ENCODE measurements at places on chromosomes 5 and 9.

DNA sequence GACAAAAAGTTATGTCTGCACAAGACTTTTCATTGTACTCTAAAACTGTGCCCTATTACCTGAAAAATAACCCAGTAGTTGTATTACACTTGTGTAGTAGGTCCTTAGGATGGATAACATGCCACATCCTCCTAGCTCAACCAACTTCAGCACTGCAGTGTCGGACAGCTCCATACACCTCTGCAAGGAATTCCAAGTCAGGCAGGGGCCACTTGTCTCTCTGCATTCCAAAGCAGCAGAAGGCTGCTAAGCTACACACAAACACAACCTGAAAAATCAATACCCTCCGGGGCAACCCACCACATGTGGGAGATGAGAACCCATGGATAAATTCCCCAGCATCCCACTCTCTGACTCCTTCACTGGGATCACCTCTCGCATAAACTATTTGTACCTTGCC, 50.2 kb downstream of the MED10 start:
- DNase-seq: no peak

GRCh38 chr9:4980086-4980727, 4.9 kb upstream of the JAK2 start:
- no peak for DNase-seq

- no peak for DNase-seq
These were observed 157.7 kb upstream of the SLC24A2 start for GRCh38 chr9:19946441-19947109.

DNA sequence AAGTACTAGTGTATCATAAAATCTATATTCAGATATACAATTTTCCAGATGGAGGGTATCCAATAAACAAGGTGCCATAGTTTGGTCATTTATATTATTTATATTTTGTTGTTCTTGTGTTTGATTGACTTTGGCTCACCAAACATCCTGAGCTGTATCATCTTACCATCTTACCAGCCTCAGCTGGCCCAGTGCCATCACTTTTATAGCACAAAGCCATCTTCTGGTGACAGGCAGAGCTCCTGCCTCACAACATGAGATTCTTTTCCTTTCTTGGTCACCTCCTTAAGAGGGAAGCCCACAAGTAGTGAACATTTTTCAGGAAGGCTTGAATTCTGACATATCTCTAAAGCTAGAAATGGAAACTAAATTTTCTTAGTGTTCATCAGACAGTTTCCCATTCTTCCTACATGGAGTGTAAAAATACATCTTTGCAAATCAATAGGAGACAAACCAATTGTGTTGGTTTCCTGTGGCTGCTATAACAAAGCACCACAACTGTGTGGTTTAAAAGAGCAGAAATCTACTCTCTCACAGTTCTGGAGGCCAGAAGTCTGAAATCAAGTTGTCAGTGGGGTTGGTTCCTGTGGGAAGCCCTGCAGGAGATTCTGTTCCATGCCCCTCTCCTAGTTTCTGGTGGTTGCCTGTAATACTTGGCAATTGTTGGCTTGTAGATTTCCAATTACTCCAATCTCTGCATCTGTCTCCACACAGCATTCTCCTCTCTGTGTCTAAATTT, 341.8 kb downstream of the MAN2A1 start:
- no peak for DNase-seq

DNA sequence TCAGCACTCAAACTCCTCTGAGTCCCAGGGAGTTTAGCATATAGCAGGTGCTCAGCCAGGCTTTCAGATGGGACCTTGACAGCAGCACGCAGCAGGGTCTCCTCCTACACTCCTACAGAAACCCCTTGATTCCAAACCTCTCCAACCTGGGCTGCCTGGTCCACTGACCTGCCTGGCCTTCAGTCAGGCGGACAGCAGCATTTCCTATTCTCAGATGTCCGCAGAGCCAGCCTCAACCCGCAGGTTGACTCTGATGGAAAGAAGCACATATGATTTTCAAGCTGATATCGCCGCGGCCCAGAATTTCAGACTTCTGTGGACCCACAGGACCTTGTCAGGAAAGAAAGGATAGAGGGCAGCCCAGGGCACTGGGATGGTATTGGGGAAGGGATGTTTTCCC, 5.3 kb upstream of the SLC25A48 start:
- DNase-seq: no peak

DNA sequence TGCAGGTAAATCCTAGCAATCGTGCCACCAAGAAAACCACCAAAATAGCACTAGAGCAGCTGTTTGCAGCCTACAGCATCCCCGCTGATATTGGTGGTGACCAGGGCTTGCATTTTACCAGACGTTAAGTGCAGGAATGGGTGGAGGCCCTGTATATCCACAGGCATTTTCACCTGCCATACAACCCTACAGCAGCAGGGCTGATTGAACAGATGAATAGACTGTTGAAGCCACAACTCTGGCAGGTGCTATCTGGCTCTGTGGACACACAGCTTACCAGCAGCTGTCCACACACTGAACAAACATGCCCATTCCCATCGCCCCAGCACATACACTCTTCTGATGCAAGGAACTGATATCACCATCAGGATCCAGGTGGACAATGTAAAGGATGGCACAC, 154.5 kb upstream of the APC start:
- DNase-seq: no peak

DNA sequence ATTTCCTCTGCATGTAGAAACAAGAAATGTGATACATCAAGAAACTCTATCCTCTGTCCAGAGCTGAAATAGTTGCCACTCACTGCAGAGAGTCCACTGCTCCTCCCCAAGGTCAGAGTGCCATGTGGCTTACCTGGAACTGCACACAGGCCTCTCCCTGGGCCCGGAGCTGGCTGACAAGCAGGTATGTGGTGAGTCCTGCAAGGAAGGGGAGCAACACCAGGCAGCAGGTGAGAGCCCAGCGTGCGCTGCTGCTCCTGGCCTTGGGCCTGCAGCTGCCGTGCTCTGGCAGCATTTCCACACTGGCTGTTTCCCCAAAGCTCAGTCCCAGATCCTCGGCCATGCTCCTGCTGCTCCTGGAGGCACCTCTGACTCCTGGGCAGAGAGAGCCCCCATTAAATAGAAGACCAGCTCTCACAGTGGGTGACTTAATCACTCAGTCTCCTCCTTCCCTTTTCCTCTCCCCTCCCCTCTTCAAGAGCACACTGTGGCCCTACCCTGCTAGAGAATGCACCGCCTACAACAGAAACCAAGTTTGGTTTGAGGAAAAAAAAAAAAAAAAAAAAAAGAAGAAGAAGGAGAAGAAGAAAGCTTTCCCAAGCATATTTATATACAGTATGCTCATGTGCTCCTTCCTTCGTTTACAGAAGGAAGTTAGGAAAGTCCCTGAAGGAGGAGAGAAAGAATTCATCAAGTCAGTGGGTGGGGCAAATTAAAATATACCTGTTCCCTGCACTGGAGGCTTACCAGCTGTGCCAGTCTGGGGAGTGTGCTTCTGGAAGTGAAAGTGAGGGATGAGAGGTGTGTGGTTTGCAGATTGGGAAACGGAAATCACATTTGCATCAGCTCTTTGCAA, at the start of gene TNFSF15:
Gene TNFSF15, minus strand, starts transcription at position 370 of the 856 bp plus-strand sequence. Its CDS starts 27 bp downstream, at position 343.
- peak; percentile 28 for DNase-seq

DNA sequence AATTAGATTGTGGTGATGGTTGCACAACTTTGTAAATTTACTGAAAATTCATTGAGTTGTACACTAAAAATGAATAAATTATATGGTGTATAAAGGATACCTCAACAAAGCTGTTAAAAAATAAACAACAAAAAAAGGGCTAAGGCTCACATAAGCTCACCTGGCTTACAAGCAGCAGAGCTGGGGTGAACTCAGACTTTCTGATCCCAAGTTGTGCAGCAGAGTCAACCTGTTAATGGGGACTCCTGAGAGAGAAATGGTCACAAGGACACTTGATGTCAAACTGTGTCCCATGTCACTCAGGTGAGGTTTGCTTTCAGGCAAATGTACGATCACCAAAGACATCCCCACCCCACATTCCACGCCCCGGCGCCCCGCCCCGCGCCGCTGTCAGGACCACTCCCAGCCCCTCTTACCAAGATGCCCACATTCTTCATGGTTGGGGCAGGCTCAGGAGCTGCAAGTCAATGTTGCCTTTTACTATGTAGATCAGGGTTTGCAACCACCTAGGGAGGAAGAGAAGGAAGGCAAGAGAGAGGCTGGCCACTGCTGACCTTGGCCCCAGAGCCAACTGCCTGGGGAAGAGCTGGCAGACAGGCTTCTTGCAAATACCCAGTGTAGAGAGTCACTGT, 22.4 kb upstream of the SLC36A1 start:
- no peak for DNase-seq

DNA sequence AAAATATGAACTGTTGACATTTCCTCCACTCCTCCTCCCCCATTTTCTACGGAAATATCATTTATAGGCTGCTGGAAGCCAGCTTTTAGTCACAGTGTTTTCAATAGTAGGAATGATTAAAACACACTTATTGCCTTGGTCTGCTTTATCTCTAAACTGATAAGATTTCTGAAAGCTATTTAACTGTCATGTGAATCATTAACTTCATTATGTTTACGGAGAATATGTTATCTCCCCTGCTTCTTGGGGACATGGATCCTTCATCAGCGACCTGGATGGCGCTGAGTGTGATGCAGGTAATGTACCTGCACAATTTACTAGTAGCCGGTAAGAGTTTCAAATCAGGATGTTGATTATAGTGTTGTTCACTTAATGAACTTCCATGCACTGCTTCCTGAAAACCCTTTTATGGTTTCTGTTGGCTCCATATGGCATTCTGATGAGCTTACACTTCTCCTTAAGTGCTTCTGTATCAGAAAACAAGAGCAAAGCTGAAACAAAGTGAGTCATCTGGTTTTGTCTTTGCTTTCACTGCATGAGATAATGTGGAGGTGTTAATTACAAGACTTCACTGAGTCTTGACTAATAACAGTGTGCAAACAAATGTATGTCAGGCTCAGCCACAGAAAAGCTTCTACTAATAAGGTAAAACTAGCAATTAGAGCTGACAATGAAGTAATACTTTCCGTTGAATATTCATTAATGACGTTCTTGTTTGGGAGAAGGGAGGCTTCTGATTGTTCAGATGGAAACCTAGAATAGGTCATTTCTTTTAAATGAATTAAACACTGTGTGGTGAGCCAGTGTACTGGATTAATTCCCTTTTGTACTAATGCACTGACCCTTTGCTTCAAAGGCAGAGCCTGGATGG, 162.4 kb upstream of the ZNF608 start:
- no peak for DNase-seq

GRCh38 chr9:33170464-33171415, 3.6 kb upstream of the B4GALT1 start:
- no peak for DNase-seq

DNA sequence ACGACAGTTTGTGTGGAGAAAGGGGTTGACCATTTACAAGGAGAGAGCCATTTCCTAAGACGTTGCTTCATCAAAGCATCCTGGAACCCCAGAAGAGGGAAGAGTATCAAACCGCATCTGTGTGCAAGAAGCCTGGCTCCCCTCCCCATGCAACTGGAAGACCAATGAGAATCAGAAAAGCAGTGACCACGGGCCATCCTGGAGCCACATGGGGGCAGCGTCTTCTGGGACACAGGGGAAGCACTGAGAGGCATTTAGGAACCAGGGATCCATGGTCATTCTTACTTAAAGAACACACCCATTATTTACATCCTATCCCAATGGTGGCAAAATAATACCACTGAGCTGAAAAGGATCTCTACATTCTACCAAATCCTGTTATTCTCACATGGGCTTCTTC, 29.3 kb downstream of the SEMA5A start:
- DNase-seq: no peak

DNA sequence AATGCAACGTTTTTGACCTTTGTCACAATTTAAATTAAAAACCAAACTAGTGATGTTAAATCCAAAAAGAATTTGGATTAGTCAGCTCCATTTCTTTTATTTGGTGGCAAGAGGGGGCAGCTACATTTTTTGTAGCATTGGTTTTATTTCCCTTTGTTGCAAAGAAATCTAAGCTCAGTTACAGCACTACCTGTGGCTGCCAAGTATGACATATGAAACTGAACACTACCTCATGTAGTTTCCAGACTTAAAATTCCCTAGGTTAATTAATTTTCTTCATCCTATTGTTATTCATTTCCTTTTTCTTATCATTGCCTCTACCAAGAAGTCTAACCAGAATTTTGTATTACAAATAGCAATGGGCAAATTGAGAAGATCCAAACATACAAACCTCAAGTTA, 393.5 kb downstream of the BRINP1 start:
- no peak for DNase-seq

DNA sequence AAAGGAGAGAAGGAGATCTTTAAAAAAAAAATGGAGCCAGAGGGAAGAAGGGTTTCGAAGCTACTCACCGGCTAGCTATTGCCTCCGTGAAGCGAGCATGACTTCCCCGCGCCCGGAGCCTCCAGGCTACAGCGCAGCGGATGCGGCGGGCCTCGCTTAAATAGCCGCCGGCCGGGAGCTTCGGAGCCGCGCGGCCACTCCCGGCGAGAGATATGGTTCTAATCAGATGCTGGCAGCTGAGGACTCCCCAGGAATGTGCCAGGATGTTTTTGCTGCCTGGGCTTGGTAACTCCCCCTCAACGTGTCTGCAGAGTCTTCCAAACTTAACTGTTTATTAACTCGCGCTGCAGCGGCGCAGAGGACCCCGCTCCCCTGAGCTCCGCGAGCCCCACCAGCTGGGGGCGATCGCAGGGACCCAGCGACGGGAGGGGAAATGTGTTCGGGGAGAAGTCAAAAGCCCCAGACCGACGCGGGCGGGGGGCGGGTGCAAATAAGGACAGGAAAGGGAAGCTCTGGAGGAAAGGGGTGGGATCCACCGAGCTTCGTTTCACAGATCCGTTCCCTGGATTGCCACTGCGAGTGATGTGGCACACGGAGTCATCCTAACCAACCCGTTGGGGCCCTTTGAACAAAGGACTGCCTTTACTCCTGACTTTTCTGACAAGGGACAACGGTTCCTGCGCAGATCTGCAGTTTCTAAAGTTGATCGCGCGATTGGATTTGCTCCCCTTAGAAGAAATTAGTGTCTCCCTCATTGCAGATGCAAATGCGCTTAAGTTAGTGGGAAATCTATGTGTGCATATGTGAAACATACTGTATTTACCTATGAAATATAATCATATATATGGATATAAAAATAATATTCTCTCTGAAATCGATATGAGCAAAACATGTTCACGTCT, at the start of gene DAB2:
Gene DAB2, minus strand, starts transcription at position 245 of the 902 bp plus-strand sequence. CDS start 30,660 bp downstream, outside the sequence.
- no peak for DNase-seq

DNA sequence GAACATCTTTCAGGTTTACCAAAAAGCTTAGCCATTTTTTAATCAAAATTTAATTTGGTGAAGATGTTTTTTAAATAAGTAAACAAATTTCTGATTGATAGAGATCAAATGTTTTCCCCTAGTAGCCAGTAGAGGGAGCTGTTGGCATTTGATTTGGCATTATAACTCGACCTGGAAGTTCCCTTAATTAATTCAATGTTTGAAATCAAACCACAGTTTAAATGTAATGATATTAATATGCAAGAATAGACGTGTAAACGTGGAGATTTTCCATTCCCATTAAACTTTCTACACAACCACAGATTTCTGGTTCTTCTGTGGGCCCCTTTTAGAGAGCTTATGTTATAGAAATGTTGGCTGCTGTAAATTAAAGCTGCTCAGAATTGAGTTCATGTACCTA, 148.1 kb upstream of the MPDZ start:
- peak; percentile 9 for DNase-seq

Measured in GM18507 (cell line).